AG04450 (cell line): ENCODE measurements at places on chromosomes 6 and 20.

DNA sequence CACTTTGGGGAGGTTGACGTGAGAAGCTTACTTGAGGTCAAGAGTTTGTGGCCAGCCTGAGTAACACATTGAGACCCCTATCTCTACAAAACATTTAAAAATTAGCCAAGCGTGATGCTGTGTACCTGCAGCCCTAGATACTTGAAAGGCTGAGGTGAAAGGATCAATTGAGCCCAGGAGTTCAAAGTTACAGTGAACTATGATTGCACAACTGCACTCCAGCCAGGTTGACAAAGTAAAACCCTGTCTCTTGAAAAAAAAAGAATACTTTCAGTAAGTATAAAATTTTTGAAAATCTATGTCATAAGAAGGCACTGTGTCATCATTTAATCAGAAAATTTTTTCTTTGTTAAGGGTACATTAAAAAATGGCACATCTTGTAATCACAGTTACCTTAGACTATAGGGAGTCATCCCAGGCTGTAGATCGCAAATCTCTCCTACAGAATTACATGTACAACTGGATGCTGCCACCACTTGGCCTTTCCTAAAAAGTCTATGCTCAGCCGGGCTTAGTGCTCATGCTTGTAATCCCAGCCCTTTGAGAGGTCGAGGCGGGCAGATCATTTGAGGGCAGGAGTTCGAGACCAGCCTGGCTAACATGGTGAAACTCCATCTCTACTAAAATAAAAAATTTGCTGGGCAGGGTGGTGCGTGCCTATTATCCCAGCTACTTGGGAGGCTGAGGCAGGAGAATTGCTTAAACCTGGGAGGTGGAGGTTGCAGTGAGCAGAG, 17.0 kb upstream of the MRS2 start:
- DNase-seq = no peak

GRCh38 chr6:85726206-85726605, 83.5 kb upstream of the SYNCRIP start:
- DNase-seq = no peak

DNA sequence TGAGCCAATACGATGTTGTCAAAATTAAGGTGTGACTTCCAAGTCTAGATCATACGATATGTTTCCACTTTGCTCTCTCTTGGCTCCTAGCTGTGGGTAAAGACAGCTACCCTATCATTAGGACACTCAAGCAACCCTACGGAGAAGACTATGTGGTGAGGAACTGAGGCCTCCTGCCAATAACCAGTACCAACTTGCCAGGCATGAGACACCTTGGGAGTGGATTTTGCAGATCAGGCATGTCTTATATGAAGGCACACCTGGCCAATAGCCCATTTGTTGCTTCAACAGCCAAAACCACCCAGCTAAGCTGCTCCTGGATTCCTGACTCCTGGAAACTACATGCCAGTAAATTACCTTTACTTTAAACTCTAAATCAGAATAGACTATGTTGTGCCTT, 863.4 kb downstream of the DHX35 start:
- DNase-seq = no peak

DNA sequence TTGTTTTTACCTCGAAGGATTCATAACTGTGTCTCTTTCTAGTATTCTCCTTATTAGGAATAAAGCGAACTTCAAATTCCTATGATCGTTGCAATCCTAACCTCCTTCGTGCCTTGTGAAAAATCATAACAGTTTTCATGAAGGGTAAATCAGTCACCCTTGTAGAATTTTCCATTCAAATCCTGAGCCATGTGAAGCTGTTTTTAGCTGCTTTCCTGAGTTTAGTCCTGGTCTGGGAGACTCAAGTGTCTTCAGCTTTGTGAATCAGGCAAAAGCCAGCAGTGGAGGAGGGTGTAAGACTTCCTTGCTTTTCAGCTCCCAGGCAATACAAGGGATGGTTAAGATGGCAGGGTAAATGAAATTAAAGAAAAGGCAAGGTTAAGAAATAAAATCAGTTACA, 24.3 kb downstream of the GCNT2 start:
- DNase-seq = no peak

DNA sequence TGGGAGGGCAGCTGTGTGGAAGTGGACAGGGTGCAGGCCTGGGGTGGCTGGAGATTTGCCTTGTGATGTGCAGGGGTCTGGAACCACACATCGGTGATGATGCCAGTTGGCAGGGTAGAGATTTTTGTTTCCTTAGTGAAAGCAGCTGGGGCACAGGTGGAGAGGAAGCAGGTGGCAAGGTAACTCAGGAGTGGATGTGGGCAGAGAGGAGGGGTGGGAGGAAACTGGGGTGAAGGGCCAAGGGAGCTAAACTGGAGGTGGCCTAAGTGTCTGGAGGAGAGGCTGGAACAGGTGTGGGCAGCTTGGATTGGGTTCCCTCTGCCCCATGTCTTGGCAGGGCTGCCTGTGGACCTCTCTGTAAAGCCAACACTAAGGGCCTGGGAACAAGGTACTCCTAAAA, 4.7 kb upstream of the SCUBE3 start:
- DNase-seq = no peak

DNA sequence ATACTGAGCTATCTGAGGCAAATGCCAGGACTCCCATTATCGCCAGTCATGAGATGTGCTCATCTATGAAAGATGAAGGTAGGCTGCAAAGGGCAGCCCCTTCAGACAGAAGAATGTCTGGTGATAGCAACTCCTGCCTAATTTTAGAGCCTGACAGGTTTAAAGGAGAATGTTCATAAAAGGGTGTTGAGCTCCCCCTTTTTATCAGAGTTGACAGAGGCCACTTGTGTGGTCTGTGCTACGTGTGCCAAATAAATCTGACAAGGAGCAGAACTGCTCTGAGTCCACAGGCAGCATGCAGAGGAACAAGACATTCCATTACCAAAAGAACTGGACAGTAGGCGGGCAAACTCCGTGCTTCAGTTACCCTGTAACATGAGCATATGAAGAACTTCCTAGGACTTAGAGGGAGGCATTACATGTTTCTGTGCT, 101.8 kb downstream of the PREP start:
- no peak for DNase-seq

DNA sequence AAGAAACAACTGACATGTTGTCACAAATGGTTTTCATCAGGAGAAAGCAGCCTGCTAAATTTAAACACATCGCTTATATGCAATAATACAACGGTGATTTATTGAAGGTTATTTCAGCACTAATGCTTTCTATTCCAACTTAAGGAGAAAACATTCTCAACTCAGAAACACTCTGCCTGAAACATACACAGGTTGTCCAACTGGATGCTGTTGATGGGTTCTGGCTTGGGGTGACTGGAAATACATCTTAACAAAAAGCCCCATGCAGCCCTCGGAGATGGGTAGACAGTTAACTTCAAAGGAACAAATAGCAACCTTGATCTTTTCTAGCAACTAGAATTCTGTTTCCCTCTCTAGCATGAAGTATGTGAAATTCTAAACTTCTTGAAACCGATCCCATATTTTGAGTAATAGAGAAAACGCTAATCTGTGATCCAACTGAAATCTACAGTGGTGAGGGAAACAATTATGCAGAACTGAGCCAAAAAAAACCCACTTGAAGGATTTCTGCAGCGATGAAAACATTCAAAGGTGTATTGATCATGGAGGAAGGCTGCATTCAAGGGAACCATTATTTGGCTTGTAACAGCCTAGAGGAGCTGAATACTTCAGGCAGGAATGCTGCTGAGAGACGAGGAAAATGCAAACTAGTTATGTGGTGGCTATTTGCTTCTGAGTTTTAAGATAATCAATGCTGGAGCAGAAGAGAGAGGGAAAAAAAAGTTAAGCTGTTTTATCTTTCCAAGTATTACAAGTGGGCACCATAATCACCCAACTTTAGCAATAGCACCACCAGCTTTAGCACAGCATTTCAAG, 6.9 kb downstream of the ZMYND8 start:
- no peak for DNase-seq

GRCh38 chr6:12336121-12336971, 46.2 kb downstream of the EDN1 start:
- no peak for DNase-seq
